ENCODE measurements at places on chromosomes 1 and 21.

DNA sequence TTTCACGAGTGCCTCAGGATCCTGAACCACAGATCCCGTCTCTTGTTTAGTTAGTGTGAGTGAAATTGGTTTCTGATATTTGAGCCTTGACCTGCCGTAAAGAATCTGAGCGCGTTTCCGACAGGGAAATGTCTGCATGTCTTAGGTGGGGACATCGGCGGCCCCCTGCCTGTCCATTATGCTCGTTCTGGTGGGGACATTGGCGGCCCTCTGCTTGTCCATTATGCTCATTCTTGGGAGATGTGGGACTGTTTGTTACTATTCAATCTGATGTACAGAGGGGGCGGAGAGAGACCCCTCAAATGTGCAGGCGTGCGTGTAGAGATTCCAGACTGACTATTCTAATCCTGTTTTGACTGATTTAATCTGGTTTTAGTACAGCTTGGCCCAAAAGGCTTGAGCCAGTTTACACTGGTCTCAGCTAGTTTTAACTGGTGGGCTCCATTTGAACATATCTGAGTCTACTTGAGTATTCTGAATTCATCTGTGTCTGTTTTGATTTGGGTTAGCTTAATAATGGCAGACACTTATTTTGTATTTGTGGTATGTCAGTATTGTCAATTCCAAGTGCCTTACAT is 6.6 kb upstream of the TINAGL1 start:
- no peak for DNase-seq

DNA sequence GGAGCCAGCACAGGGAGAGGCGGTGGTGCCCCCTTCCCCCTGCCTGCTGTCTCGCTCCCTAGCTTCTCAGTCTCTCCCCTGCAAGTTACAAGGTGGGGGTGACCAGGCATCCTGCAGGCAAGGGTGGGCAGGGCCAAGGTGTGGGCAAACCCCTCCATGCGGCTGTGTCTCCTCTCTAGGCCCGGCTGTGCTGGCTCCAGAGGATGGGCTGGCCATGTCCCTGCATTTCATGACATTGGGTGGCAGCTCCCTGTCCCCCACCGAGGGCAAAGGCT is 14.6 kb downstream of the NTRK1 start:
- DNase-seq, result no peak

GRCh38 chr1:245501633-245502032 is 346.8 kb downstream of the KIF26B start:
- no peak for DNase-seq

GRCh38 chr1:119133987-119134386 is 6.5 kb downstream of the WARS2 start:
- DNase-seq, result peak; percentile 82

DNA sequence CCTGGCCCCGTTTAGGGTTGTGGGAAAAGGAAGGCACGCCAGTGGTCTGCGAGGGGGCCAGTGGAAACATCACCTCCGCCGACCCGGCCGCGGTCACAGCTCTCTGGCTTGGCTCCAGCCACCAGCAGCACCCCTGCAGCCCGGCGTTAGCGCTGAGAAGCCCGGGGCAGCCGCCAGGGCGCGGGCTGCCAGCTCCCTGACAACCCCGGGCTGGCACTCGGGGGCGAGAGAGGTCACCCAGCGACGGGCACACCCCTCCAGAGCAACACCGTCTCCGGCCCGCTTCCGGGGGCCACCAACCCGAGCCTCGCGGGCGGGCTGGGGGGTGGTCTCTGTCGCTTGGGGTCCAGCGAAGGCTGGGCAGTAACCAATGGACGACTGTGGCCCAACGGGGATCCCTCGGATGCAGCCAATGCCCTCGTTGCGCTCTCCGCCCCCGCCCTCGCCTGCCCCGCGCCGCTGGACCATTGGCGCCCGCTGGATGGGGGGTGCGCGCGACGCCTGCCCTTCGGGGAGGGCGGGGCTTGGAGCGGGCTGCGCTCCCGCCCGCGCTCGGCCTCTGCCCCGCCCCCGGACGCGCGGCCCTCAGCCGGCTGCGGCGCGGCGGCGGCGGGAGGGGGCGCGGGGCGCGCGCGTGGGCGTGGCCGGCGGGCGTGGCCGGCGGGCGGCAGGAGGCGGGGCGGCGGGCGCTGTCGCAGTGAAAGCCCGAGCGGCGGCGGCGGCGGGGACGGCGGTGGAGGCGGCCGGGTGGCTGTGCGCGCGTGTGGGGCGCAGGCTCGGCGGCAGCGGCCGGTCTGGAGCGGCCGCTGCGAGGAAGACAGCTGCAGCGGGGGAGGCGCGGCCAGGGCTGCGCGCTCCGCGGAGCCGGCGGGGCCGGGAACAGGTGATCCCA is at the start of gene MAN1C1:
MAN1C1 (plus strand) TSS at position 697 of the 892 bp plus-strand sequence. CDS start 1,007 bp downstream, outside the sequence.
- peak; percentile 58 for DNase-seq
